ENCODE measurements at places on chromosomes 12 and 14. TPM values are rescaled to one million over a fixed set of nuclear protein-coding genes. Genes with fewer than 3 reads are reported as not detected.

DNA sequence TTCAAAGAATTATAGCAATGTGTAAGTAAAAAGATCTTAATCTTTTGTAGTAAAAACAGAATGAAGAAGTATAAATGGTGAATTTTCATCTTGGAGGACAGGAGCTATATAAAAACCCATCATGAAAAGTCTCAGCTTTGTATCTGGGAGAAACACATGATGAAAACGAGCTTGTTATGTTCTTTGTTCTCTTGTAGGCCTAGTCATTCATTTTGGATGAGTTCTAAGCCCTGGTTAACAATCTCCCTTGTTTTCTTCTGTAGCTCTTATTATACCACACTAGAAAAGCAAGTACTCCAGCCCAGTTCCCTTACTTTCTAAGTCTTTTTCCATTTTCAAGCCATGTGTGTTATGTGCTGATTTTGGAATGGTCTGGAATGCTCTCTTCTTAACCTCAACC lies 463.5 kb upstream of the RGS6 start:
- DNase-seq = no peak

The SERPINA9 gene
- total RNA-seq = not detected

DNA sequence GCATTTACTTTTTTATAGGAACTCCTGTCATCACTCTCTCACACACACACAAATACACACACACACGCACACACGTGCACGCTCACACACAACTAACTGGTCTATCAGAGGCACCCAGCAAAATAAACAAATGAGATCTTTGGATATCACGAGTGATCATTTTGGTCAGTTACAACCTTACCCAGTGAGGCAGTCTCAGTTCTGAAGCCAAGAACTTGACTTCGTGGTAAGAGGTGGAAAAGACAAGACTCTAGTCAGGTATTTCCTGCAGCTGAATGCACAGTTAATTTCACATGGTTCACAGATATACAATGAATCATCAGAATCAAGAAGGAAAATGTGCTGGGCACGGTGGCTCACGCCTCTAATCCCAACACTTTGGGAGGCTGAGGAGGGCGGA lies 39.4 kb downstream of the ATF7 start:
- DNase-seq = no peak

DNA sequence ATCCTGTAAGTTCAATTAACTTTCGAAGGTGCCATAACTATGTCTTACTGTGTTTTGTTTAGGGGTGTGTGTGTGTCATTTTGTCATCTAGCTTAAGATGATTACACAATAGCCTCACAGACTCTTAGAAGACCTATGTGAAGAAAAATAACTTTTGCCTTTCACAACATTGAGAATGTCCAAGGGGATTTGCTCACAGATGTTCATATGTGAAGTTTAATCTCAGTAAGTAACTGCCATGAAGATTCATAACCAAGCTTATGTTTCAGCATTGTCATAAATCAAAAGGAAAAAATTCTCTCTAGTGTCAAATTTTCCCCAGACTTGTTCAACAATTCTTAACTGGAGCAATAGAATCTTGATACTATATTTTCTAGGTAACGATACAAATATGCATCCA lies 226.1 kb upstream of the PRKD1 start:
- no peak for DNase-seq

DNA sequence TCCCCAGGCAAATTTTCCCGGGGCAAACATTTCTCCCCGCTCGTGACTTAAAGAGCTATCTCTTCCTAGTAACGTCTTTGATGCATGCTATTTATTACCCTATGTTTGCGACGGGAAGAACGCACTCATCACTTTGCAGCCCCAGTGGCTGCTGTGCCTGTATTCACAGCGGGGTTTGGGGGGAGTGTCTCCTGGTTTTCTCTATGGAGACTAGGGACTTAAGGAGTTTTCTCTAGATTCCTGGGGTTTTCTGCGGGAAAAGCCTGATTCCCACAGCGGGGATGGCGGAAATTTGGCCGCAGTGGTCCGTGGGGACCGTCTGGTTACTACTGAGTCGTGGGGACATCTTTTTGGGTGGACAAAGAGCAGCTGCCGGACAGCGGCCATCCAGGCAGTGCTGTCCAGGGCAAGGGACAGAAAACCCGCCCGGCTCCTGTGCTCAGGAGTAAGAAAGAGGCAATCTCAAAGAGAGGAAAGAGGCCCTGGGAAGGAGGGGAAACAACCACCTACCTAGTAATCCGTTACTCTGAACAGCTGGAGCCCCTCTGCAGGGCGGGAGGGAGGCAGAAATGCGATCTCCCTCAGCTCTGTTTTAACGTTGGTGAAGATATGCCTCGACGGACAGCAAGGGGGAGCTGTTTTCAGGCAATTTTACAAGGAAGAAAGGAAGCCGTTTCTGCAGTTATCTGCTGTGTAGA lies 771 bp upstream of the AVPR1A start:
- DNase-seq = no peak

The TAS2R50 gene
- total RNA-seq = not detected

The KRT77 gene
- not detected for total RNA-seq

GRCh38 chr12:10075451-10075850 lies 23.3 kb downstream of the CLEC1A start:
- no peak for DNase-seq

DNA sequence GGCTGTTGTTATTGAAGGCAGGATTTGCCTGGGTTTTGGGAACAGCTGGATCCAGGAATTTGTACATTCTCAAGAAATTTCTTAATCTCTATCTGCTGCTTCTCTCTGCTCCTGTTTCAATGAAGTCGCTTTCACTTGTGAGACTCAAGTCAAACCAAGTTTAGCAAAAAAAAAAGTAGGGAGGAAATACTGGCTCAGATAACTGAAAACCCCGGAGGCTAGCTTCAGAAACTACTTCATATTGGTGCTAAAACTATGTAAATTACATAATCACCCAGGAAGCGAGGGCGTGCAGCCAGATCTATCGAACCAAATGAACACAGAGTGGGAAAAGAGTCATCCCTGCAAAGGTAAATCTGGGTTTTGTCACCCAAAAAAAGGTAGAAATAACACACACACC lies 68.3 kb upstream of the FICD start:
- DNase-seq = no peak

- DNase-seq = no peak
Observed at GRCh38 chr12:7915661-7916403, 20.2 kb downstream of the SLC2A3 start.

DNA sequence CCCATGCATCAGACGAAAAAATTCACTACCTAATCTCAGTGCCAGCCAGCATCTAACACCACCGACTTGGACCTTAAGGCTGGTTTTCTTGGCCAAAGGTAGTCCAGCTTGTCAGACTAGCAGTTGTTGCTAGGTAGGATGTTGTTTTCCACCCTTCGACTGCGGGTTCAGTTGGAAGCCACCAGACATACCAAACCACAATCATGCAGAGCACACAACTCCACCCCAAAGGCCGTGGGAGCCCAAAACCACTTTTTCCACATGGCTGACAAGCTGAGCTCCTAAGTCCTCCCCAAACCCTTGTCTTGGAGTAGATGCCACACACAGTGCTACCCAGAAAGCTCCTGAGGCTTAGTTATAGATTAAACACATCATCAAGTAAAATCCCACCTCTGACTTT lies 46.8 kb downstream of the LRIG3 start:
- no peak for DNase-seq

The INHBC gene
- total RNA-seq = not detected

The CRACR2A gene
- 4.5 TPM for total RNA-seq

DNA sequence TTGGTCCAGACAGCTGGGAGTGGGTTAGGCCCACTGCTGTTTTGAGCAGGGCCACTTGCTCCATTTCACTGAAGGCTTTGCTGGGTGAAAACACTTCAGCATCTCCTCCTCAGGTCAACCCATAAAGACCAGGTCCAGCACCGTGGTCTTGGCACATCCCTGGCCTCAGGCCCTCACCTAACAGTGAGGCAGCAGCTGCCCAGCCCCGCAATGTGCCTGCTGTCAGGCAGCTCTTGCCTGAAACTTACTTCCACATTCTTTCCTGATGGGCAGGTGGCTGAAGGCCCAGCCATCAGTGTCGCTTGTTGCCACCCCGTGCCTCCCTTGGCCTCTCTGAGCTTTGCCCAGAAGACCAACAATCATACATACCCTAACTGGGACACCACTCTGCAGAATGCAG lies 54.4 kb downstream of the ANAPC7 start:
- no peak for DNase-seq

DNA sequence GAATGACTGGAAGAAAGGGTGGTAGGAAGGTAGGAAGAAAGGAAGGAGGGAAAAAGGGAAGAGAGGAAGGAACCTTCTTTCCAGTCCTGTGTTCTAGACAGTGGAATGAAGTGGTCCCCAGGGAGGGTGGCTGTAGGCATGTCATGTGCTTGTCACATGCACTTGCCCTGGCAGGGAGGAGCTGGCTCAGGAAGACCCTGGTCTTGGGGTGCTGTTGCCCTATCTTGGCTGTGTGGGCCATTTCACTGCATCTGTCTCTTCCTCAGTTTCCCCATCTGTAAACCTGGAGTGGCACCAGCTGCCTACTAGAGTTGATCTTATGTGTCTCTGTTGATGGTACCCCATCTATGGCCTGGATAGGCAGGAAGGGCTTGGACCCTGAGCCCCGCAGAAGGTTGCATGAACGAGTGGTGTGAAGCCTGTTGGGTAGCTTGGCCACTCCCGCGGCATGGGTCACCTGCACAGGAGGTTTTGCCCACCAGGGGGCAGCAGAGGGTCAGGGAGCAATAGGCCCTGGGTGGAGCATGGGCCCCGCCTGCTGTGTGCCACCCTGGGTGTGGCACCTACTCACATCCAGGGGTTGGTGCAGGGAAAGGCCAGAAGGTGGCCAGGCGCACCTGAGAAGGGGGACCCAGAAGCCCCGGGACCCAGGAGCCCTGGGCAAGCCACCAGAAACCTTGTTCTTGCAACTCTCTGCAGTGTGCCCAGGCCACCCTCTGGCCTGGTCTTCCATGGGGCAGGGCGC lies 25.1 kb downstream of the MEG3 start:
- no peak for DNase-seq

DNA sequence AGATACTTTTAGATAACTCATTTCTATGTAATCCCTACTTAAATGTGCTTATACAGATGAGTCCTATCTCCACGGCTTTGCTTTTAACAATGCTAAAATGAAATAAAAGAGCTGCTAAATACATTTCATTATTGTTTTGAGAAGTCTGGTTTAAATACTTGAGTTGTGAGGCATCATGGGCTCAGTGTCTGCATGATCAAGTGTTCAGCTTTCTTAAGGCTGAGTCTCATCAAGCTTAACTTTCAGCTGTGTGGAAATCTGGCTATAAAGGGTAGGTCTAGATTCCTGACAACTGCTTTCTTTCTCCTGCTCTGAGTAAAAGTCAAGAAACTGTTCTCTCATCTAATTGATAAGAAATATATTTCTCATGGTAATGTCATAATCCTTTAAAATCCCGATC lies 235.4 kb downstream of the FSCB start:
- no peak for DNase-seq

The PTPN6 gene
- 37.5 TPM for total RNA-seq

The FGF6 gene
- not detected for total RNA-seq

DNA sequence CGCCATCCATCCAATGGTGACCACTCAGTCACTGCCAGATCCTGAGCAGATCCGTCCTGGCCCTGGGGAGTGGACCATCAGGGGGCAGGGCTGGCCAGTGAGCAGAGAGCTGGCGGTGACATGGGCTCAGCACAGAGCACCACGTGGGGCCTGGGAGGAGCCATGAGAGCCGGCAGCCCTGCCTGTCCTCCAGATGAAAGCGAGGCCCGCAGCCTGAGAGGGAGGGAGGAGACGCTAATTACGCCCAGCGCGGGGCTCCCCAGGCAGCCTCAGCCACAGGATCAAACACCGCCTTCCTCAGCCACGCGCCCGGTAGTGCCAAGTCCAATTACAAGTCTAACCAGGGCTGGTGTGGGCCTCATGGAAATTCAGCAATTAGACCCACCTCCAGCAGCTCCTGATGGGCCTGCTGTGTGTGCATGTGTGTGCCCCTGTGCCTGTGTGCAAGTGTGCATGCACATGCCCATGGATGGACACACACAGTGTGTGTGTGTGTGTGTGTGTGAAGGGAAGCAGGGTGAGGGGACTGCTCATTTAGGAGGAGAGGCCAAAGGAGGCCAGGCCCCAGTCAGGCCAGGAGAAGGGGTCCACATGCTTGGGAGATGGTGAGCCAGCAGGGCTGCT lies 68.0 kb downstream of the KIF26A start:
- no peak for DNase-seq
